ENCODE measurements at places on chromosomes 2 and 18.

GRCh38 chr2:44934983-44935728 lies 6.3 kb upstream of the SIX3 start:
- DNase-seq: no peak

DNA sequence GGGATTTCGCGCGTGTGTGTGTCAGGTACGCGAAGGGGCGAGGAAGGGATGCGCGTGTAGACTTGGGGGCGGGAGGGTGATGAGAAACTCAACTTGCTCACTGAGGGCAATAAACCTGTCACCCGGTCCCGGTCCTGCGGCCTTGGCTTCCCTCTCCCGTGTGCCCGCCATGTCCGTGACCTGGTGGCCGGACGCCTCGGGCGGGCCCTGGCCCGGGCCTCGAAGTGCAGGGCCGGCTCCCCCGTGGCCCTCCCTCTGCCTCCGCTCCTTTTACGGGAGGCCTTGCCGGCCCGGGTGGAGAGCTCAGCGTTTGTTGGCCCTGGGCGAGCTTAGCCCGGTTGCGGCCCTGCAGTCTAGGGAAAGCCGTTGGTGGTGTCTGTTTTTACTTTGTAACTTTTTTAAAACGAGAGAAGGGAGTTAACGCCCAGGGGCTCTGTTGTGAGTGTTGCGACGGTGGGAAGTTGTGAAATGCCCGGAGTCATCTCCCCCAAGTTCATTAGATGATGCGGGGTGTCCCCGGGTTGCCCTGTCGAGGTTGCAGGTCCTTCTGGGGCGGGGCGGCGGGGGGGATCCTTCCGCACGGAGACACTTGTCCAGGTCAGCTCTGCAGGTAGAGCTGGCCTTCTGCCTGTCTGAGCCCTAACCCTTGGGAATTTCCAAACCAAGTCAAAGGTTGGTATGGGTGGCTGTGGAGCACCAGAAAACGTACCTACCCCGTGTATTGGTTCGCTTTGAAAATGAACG lies 883 bp downstream of the SMCHD1 start:
- no peak for DNase-seq

- DNase-seq: peak; percentile 27
These were observed 36.1 kb downstream of the TRPM8 start for GRCh38 chr2:233953087-233953801.

- DNase-seq: no peak
These were observed 176.9 kb downstream of the PARD3B start for GRCh38 chr2:204722207-204722606.

- DNase-seq: no peak
These were observed 92.0 kb downstream of the PMS1 start for GRCh38 chr2:189876271-189876670.

GRCh38 chr18:23442958-23443357 lies 10.1 kb upstream of the RIOK3 start:
- DNase-seq: no peak

GRCh38 chr2:34492561-34493455 lies 893.7 kb upstream of the FAM98A start:
- DNase-seq: no peak

- no peak for DNase-seq
These were observed 195.7 kb downstream of the PPP1R1C start for GRCh38 chr2:182181381-182181780.
